ENCODE measurements at places on chromosomes 5 and 9. TPM values are rescaled to one million over a fixed set of nuclear protein-coding genes. Genes with fewer than 3 reads are reported as not detected.

Gene C5orf24
- polyA plus RNA-seq: 34.6 TPM

- DNase-seq: no peak
Measured at GRCh38 chr9:36315283-36315682, 57.0 kb upstream of the GNE start.

Gene KCNV2
- 4.7 TPM for polyA plus RNA-seq

Gene SLC23A1
- 0.34 TPM for polyA plus RNA-seq

GRCh38 chr5:173281910-173282309 lies 46.3 kb downstream of the STC2 start:
- DNase-seq: no peak

- no peak for DNase-seq
Measured at GRCh38 chr9:92749934-92750315, 14.7 kb downstream of the BICD2 start.

DNA sequence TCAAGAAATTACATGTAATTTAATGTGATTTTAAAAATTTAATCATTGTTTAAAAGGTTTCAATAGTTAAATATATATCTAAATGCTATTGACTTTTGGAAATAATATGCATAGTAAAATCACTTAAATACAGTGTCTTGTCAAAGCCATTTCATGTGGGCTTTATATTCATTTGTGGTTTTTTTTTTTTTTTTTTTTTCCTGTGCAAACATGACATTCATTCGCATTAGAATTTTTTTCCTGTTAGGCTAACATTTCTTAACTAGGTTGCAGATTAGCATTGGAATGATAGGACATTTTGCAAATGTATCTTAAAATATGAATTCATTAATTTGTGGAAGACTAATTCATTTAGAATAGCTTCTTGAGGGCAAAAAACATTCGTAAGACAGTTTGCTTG lies 149.8 kb downstream of the PBX3 start:
- no peak for DNase-seq

Measured in testis (tissue), 5 donors.